A549 (cell line): ENCODE measurements at places on chromosomes 5 and 9. TPM values are rescaled to one million over a fixed set of nuclear protein-coding genes. Genes with fewer than 3 reads are reported as not detected.

GRCh38 chr9:127943731-127944144 lies 6.1 kb upstream of the DPM2 start:
- DNase-seq = peak; percentile 86

DNA sequence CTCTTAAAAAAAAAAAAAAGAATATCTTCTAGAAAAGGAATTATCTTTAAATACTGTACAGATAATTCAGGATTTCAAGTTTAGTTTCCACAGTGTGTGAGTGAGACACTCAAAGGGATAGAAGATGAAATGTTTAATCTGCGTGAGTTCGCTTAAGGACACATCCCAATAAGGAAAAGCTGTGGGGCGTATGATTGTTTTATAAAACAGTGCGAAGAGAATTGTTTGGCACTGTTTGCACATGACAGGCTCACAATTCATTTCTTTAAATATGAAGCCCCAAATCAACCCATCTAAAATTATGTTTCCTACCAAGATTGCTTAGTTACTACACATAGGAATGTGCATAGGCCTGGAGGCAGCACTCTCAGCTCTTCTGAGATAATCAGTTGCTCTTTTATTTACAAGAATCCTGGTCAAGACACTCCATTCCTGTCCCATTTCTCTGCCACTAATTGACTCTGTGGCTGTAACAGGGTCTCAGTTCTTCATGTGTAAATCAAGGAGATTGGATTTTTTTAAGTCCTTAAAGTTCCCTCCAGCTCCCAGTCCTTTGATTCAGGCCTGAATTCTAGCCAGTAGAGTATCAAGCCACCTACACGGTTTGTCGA lies 60.1 kb downstream of the BHMT start:
- no peak for DNase-seq

- DNase-seq = no peak
Measured at GRCh38 chr5:101955891-101956290, 340.2 kb downstream of the SLCO4C1 start.

DNA sequence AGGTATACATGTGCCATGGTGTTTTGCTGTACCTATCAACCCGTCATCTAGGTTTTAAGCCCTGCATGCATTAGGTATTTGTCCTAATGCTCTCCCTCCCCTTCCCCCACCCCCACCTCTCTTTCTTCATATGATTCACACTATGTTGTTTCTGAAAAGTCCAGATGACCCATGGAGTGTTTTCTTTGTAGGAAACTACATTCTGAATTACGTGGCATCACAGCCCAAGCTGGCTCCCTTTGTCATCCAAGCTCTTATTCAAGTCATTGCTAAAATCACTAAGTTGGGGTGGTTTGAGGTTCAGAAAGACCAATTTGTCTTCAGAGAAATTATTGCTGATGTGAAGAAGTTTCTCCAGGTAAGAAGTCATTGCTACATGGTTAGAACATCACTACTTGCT lies 30.4 kb downstream of the RANBP17 start:
- DNase-seq = no peak

Gene ROR2
- polyA plus RNA-seq = 0.53 to 0.66 TPM (median 0.53 TPM) in 3 replicates
